LNCaP clone FGC (cell line): ENCODE measurements at places on chromosomes 5 and 9.

- DNase-seq: no peak
Observed at GRCh38 chr5:123992641-123993040, 480.7 kb downstream of the CSNK1G3 start.

GRCh38 chr5:58077966-58078365 is 381.9 kb downstream of the PLK2 start:
- DNase-seq: no peak

- DNase-seq: no peak
Observed at GRCh38 chr9:1721196-1721595, 294.0 kb upstream of the SMARCA2 start.

DNA sequence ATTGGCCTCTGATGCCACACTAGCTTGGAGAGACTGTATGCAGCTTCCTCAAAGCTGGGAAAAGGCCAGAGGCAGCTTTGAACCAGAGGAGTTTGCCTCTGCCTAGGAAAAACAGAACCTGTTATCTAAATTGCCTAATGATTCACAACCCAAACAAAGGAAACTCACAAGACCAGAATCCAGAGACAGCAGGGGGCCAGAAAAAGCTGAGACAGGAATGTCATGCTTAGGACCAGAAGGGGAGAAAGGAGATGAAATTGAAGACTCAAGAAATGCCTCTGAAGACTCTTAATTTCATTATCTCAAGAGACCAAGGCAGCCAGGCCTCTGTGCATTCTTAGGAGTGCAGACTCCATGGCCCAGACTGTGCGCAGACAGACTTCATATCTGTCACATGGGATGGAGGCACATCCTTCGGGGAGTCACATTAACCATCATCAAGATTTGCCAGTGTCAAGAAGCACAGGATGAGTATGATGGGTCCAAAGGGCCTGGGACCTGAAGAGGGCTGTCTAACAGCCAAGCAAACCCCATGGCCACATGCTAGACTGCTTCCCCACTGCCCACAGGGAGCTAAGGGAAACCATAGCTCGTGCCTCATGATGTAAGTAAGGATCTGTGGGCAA is 57.3 kb downstream of the ARSB start:
- DNase-seq: no peak

DNA sequence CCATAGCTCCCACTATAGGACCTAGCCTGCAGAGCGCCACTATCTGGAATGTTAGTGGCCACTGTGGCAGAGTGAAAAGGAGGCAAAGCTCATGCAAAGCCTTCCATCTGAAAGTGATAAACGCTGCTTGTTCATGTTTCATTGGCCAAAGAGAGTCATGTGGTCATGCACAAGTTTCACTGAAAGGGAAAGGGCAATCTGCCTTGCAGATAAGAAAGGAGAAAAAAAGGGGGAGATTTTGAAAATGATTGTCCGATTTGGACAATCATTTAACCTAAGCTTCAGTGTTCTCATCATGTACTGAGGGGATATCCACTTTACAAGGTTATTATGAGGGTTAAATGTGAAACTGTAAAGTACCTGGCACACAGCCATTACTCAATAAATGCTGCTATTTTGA is 9.0 kb upstream of the MOB3B start:
- DNase-seq: no peak

GRCh38 chr5:26674846-26675245 is 363.5 kb downstream of the CDH9 start:
- no peak for DNase-seq

- DNase-seq: no peak
Observed at GRCh38 chr5:82058710-82059109, 86.9 kb downstream of the ATG10 start.

DNA sequence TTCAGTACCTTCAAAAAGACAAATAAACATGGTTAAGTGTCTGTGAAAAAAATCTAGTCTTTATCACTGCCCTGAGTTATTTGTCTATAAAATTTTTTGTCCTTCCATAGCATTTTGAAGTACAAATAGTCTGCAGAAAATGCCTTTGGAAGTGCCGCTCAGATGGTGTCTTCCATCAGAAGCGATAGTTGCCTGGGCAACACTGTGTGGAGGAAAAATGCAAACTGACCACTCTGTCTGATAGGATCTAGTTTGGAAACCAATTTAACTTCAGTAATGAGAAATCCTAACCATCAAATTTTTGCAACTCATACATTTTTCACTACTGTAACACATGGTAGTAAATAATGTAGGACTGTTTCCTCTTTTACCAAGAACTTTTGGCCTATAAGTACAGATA is 449.9 kb downstream of the PRELID2 start:
- no peak for DNase-seq
